Osteoblast (primary cell): ENCODE measurements at places on chromosomes 3 and 15. TPM values are rescaled to one million over a fixed set of nuclear protein-coding genes. Genes with fewer than 3 reads are reported as not detected.

The NEK10 gene
- total RNA-seq = 58.6 and 69.8 TPM in 2 replicates

The TRIM42 gene
- total RNA-seq = not detected in 2 replicates

The CPEB1 gene
- total RNA-seq = 29.2 and 36.6 TPM in 2 replicates

The APOD gene
- total RNA-seq = 0.88 and 1.4 TPM in 2 replicates

The CCDC39 gene
- total RNA-seq = not detected in 2 replicates

The MINAR1 gene
- total RNA-seq = 2.1 and 2.5 TPM in 2 replicates

The PCYT1A gene
- total RNA-seq = 84.6 and 86.1 TPM in 2 replicates

The USP50 gene
- 1.1 and 1.8 TPM in 2 replicates for total RNA-seq

The CMC1 gene
- total RNA-seq = 4.1 and 5.8 TPM in 2 replicates

The RBPMS2 gene
- total RNA-seq = 0.29 TPM in 1 of 2 replicates, not detected in the other

The PIF1 gene
- total RNA-seq = 6.2 and 9.4 TPM in 2 replicates

The WNT5A gene
- 116 and 145 TPM in 2 replicates for total RNA-seq

The TP63 gene
- total RNA-seq = 1.8 and 2.4 TPM in 2 replicates

The CDCP1 gene
- total RNA-seq = 4.4 and 7.6 TPM in 2 replicates

The IL16 gene
- total RNA-seq = 6.5 and 7.1 TPM in 2 replicates

The TMEM266 gene
- total RNA-seq = not detected in 2 replicates

The IDH2 gene
- 51.0 and 61.6 TPM in 2 replicates for total RNA-seq

The ELP6 gene
- 23.5 and 27.4 TPM in 2 replicates for total RNA-seq

The ECE2 gene
- not detected in 2 replicates for total RNA-seq

The B3GALNT1 gene
- total RNA-seq = 25.0 and 29.2 TPM in 2 replicates

The ANKRD63 gene
- total RNA-seq = not detected in 2 replicates

The GOLGA8J gene
- 0.29 TPM in 1 of 2 replicates, not detected in the other for total RNA-seq

The MCF2L2 gene
- under 0.01 TPM in 2 replicates for total RNA-seq

The LIPH gene
- total RNA-seq = not detected in 2 replicates

The NOX5 gene
- total RNA-seq = 0.29 and 0.36 TPM in 2 replicates

The CHRM5 gene
- under 0.01 TPM in 2 replicates for total RNA-seq

The GOLGA6D gene
- not detected in 2 replicates for total RNA-seq

The TRPM1 gene
- total RNA-seq = under 0.01 TPM in 1 of 2 replicates, not detected in the other

The WDR6 gene
- total RNA-seq = 74.3 and 98.4 TPM in 2 replicates

The OSTN gene
- total RNA-seq = under 0.01 TPM in 1 of 2 replicates, not detected in the other

The CCR8 gene
- not detected in 2 replicates for total RNA-seq

The CALML4 gene
- total RNA-seq = 1.2 and 2.2 TPM in 2 replicates

The RAD51 gene
- 1.8 TPM in 2 replicates for total RNA-seq

The PPP2R3A gene
- total RNA-seq = 23.9 and 24.2 TPM in 2 replicates

The ATP13A3 gene
- 248 and 311 TPM in 2 replicates for total RNA-seq

The THAP10 gene
- 1.1 and 1.8 TPM in 2 replicates for total RNA-seq

The CHRNA7 gene
- under 0.01 TPM in 1 of 2 replicates, not detected in the other for total RNA-seq

The PPP1R14D gene
- not detected in 2 replicates for total RNA-seq

The SUCNR1 gene
- under 0.01 TPM in 1 of 2 replicates, not detected in the other for total RNA-seq

The MCTP2 gene
- total RNA-seq = 16.3 and 18.6 TPM in 2 replicates

The CIB2 gene
- 1.5 and 2.2 TPM in 2 replicates for total RNA-seq

The MB21D2 gene
- 4.7 and 6.5 TPM in 2 replicates for total RNA-seq

The CYP8B1 gene
- not detected in 2 replicates for total RNA-seq

The BTLA gene
- 0.36 and 1.8 TPM in 2 replicates for total RNA-seq

The ISG20 gene
- 2.1 and 3.3 TPM in 2 replicates for total RNA-seq

The MLH1 gene
- total RNA-seq = 45.4 and 53.6 TPM in 2 replicates

The AADACL2 gene
- not detected in 2 replicates for total RNA-seq

The CAMK1 gene
- 22.1 and 25.9 TPM in 2 replicates for total RNA-seq

The SEMA3B gene
- total RNA-seq = 5.9 and 10.1 TPM in 2 replicates

The DHX30 gene
- 56.6 and 59.4 TPM in 2 replicates for total RNA-seq

The GOLGA8K gene
- total RNA-seq = 0.29 and 0.36 TPM in 2 replicates

The MNS1 gene
- total RNA-seq = 2.2 and 2.9 TPM in 2 replicates

The ROPN1 gene
- not detected in 2 replicates for total RNA-seq

The RRP9 gene
- 18.0 and 20.6 TPM in 2 replicates for total RNA-seq

The NEDD4 gene
- 43.6 and 48.5 TPM in 2 replicates for total RNA-seq

The HDAC11 gene
- total RNA-seq = 10.9 and 11.2 TPM in 2 replicates

The SLCO3A1 gene
- total RNA-seq = 5.3 and 5.4 TPM in 2 replicates
